GOT3 (cell line): ENCODE measurements at places on chromosomes 4 and X.

- DNase-seq, result no peak
These were observed 202.0 kb downstream of the SLC4A4 start for GRCh38 chr4:71540749-71541269.

GRCh38 chr4:57080781-57081650 is 29.2 kb downstream of the IGFBP7 start:
- no peak for DNase-seq

DNA sequence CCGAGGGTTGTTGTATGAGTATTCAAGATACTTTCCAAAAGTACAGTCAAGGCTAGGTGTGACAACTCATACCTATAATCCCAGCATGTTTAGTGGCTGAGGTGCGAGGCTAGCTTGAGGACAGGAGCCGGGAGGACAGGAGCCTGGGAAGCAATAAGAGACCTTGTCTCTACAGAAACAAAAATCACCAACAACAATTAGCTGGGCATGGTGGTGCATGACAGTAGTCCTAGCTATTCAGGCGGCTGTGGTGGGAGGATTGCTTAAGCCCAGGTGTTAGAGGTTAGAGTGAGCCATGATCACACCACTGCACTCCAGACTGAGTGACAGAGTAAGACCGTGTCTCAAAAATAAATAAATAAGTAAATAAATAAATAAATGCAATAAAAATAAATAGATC is 91.6 kb downstream of the TLL1 start:
- DNase-seq, result no peak

DNA sequence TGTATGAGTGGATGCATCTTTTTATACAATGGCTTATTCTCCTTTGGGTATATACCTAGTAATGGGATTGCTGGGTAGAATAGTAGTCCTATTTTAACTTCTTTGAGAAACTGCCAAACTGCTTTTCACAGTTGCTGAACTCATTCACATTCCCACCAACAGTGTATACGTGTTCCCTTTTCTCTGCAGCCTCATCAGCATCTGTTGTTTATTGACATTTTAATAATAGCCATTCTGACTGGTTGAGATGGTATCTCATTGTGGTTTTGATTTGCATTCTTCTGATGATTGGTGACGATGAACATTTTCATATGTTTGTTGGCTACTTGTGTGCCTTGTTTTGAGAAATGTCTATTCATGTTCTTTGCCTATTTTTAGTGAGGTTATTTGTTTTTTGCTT is 687.0 kb upstream of the EPHA5 start:
- no peak for DNase-seq
